ENCODE measurements at places on chromosomes 6 and 20. TPM values are rescaled to one million over a fixed set of nuclear protein-coding genes. Genes with fewer than 3 reads are reported as not detected.

DNA sequence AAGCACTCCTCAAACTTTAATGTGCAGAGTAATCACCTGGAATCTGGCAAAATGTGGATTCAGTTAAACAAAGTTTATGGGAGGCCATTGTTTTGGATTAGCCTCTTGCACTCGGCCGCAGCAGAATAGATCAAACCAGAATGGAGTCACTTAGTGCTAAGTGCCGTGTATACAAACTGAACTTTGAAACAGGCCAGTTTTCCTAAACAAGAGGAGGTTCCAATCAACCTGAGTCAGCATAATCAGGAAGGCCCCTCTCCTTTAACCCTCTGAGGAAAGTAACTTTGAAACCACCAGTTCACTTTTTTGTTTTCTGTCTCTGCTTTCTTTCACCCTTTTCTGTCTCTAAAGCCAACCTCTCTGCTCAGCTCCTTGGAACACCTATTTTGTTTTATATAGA lies 92.2 kb downstream of the UST start:
- no peaks in the 10 kb centered on the region for H3K36me3 ChIP-seq
- DNase-seq: no peak
- no peak overlapping the region for H3K27ac ChIP-seq
- no peak overlapping the region for H3K4me3 ChIP-seq
- no peaks in the 10 kb centered on the region for H3K27me3 ChIP-seq

- peaks cover 35% of the 10 kb centered on the region for H3K36me3 ChIP-seq
- DNase-seq: no peak
- peaks cover 8% of the 10 kb centered on the region for H3K4me1 ChIP-seq
- no peaks in the 10 kb centered on the region for H3K27me3 ChIP-seq
Measured at GRCh38 chr6:158782432-158783166, 36.6 kb downstream of the EZR start.

OVOL2 gene
- not detected for total RNA-seq

DNA sequence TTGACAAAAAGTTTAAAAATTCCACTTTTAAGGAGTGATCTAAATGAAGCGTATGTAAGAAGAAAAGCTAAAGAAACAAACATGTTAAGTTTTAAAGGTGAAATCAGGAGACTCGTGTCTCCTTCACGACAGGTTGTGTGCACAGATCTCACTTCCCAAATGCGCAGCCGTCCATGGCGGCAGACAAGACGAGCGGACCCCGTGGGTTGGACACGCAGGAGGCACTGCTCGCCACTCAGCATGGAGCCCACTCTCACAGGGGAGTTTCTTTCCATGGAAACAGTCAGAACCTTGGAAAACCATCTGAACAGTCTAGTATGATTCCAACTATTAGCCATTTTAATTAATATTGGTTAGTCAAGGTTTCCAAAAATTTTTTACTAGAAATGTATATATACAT lies 48.9 kb downstream of the WDR27 start:
- no peak for DNase-seq
- peaks cover 8% of the 10 kb centered on the region for H3K36me3 ChIP-seq
- H3K4me3 ChIP-seq: no peak overlapping the region
- H3K27ac ChIP-seq: no peak overlapping the region

- no peak overlapping the region for H3K4me3 ChIP-seq
- peaks cover 15% of the 10 kb centered on the region for H3K27me3 ChIP-seq
- DNase-seq: no peak
- H3K36me3 ChIP-seq: no peaks in the 10 kb centered on the region
- no peak overlapping the region for H3K27ac ChIP-seq
Measured at GRCh38 chr6:64012351-64013001, 376.9 kb downstream of the PHF3 start.

DNA sequence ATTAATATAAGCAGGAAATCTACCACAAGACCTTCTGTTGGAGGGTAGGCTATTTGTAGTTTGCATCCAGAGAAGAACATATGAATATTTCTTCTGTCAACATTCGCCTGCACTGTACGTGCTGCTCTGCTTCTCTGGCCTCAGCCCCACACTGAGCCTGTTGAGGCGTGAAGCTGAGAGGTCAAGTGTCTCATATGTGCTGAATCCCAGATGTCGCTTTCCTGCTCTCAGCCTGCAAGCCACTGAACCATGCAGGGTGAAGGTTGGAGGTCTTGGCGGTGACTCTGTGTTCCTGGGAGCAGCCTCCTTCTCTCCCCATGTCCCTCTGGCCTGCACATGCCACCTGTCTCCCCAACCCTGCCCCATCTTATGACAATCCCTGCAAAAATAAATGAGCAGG lies 83.6 kb downstream of the TMEM170B start:
- no peak for DNase-seq
- H3K4me1 ChIP-seq: peaks cover 16% of the 10 kb centered on the region
- no peaks in the 10 kb centered on the region for H3K27me3 ChIP-seq
- H3K36me3 ChIP-seq: no peaks in the 10 kb centered on the region
- no peak overlapping the region for H3K27ac ChIP-seq
